ENCODE measurements at places on chromosomes 6 and 20.
A peak's percentile ranks its signal among the peaks of the same experiment; 100 is the strongest.

GRCh38 chr6:113122060-113122459, 735.1 kb upstream of the MARCKS start:
- no peak for DNase-seq

- DNase-seq = no peak
These were observed 114.2 kb downstream of the PSMB1 start for GRCh38 chr6:170438861-170439260.

GRCh38 chr6:111342913-111343312, 140.1 kb downstream of the REV3L start:
- DNase-seq = no peak

GRCh38 chr20:47117773-47118172, 223.1 kb downstream of the EYA2 start:
- DNase-seq = no peak

DNA sequence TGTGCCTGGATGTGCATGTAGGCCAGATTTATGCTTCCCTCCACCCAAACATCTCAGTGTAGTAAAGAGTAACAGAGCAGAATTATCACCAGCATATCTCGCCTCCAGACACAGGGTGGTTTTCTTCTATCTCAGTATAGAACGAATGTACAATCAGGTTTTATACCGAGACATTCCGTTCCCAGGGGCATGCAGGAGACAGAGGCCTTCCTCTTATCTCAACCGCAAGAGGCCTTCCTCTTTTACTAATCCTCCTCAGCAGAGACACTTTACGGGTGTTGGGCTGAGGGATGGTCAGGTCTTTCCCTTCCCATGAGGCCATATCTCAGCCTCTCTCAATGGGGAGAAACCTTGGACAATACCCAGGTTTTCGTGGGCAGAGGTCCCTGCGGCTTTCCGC, 36.4 kb upstream of the MC3R start:
- DNase-seq = no peak

DNA sequence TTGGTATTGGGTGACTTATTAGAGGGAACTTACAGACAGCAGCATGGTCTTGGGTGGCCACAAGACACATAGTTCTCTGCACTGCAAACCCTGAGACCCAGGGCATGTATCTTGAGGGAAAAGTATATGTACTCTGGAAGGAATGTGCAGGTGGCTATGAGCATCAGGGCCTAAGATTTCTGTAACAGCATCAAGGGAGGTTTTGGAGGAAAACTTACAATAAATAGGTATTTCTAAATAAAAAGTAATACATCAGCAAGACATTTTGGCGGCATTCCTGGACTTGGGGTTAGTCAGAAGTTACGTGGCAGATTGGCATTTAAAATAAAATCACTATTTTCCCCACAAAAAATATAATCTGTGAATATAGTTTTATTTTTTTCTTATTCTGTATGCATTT, 8.0 kb upstream of the STX7 start:
- DNase-seq = no peak

- DNase-seq = no peak
These were observed 9.7 kb downstream of the PTCHD4 start for GRCh38 chr6:48101290-48101689.

- DNase-seq = no peak
These were observed 190.3 kb downstream of the TAF4 start for GRCh38 chr20:61875221-61875885.

DNA sequence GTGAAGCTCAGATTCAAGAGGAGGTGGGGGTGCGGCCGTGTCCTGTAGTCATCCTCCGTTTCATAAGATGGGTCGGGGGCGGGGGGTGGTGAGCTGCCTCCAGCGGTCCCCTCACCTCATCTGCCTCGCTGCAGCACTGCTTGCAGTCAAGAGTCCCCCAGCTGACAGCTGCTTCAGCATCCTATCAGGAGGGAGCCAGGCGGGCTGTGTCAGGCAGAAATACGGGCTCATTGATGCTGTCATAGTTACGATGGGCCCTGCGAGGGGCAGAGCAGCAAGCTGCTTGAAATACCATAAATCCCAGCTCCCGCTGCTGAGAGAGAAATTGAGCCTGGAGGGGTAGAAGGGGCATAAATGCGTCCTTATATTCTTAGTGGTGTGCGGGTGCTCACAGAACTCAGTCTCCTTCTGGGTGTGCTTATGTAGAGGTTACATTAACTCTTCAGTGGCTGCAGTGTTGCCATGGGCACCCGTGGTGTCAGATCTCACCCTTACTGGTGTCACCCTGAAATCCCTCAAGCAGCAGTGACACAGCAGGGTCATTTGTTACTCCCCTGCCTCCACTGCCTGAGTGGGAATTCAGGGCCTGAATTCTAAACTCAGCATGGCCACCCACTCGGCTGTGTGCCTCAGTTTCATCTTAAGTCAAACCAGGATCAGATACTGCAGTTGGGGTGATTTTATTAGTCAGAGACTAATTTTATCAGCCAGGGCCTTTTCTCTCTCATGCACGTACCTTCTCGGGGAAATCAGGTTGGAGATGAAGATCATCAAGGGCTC, 21.8 kb downstream of the CCDC167 start:
- DNase-seq = no peak

GRCh38 chr6:90676516-90677300, 89.8 kb upstream of the MAP3K7 start:
- no peak for DNase-seq

DNA sequence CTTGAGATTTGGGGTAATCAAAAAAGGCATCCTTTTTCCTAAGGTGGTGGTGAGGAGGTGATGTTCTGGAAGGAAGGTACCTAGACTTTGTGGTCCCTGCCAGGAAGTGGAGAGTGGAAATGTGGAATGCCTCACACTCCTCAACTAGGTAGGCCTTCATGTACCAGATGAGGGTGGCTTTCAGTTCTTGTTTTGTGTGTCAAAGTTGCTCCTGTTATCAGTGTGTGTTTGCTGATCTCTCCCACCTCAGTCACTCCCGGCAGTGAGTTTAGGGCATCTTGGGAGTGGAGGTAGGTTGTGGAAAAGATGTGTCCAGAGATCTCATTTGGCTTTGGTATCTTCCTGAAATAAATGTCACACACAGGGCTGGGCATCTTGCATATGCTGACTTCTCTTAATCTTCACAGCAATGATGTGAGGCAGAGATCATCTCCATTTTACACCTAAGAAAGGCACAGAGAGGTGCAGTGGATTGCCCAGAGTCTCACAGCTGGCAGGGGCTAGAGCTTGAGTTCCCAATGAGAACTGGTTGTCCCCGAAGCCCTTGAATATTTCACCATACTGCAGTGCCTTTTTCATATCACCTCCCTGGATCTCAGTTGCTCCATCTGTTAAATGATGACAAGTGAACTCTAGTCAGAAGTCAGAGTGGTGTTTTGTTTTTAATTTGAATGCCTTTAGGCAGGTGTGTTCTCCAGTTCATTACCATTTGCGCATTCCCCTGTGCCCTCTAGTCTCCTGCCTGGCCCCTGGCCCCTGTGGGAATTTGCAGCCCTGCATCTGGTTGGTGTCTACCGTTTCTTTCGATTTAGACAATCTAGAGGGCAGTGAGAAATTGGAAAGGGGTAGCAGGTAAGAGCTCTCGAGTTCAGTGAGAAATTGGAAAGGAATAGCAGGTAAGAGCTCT, 2.9 kb downstream of the PKIG start:
- DNase-seq = no peak

DNA sequence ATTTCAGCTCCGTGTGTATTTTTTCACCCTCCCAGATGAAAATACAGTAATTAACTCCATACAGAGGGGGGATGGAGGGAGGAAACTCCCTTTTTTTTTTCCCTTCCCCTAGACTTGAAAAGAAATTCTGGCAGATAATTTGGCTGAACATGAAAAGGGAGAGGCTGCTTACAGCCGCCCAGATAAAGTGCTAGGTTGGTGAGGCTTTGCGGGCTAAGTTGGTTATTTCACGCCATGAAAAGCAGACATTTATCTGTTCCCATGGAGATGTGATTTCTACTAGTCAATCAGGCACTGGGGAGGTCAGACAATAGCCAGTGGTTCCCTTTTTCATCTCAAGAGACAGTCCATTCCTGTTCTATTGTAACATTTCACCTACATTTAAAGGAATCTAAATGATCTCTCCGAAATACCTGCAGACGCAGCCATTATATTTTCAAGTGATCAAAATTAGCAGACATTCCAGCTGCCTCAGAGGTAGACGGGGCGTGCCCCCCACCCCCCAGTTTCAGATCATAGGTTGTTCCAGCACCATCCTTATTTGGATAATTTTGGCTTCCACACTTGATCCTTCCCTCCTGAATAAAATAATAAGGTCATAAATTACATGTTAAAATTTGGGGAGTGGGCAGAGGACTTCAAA, 143.9 kb upstream of the ZNF217 start:
- DNase-seq = peak; percentile 41

GRCh38 chr6:89487864-89488263, 54.9 kb downstream of the ANKRD6 start:
- DNase-seq = no peak

GRCh38 chr6:91812596-91813274, 1225.9 kb upstream of the MAP3K7 start:
- no peak for DNase-seq

GRCh38 chr6:11616200-11616611, 78.7 kb downstream of the TMEM170B start:
- no peak for DNase-seq

DNA sequence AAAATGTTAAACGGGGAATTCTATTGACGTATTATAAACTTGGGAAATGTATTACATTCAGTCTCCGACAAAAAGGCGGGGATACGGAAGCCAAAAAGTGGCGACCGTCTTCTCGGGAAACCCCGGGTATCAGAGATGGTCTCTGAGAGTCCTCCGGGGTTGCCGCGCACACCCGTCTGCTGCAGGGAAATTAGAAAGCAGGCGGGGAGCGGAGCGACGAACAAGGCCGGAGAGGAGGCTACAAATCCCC, 1.5 kb downstream of the SALL4 start:
- DNase-seq = no peak

DNA sequence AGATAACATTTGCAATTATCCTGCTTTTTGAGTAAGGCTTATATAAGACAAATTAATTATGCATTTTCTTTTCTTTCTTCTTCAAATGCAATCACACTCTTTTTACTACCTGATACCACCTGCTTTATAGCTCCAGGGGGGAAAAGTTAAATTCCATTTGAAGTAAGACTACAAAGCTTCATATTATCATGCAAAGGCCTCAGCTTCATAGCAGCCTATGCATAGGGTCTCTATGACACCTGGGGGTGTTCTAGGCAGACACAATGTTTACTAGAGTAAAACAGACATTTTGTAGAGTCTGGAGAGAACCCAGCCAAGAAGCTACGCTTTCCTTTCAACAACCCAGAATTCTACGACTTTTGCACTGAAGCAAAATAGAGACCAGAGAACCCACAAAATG, 148.0 kb downstream of the MCHR2 start:
- no peak for DNase-seq

GRCh38 chr6:30795549-30796293, 51.4 kb upstream of the IER3 start:
- no peak for DNase-seq

DNA sequence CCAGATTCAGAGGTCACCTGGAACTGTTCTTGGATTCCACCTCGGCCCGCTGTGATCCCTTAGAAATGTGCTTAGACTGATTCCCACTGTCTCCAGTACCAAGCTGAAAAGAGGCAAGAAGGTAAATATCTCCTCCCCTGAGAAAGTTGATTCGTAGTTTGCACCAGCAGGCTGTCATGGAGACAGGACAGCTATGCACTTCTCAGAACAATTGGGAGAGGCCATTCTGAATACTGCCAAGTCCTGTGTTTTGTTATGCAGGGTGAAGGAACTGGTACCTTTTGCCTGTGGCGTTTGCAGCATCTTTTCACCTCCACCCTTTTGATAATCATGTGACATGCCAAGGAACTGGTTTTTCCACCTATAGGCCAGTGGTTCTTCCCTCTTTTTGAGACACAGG, 58.2 kb upstream of the RNGTT start:
- DNase-seq = no peak

GRCh38 chr6:157943249-157943963, 38.3 kb upstream of the SYNJ2 start:
- DNase-seq = no peak

- DNase-seq = no peak
These were observed 129.2 kb downstream of the TENT5A start for GRCh38 chr6:81623106-81623759.

DNA sequence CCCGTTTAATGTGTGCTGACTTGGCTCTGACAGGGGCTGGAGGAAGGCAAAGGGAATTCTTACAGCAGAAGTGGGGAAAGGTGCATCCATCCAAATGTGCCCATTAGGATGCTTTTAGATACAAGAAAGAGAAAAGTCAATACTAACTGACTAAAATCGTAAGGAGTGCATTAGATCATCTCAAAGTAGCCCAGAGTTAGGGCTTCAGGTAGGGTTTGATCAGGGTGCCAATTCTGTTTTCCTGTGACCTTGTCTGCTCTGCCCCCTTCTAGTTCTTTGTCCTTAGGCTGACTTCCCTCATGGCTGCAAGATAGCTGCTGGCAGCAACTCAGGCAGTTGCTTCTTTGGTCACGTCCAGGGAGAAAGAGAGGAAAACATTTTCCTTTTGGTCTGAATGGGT, 240.8 kb downstream of the CDC5L start:
- DNase-seq = no peak

- no peak for DNase-seq
These were observed 3.1 kb downstream of the SHPRH start for GRCh38 chr6:145960918-145961589.

DNA sequence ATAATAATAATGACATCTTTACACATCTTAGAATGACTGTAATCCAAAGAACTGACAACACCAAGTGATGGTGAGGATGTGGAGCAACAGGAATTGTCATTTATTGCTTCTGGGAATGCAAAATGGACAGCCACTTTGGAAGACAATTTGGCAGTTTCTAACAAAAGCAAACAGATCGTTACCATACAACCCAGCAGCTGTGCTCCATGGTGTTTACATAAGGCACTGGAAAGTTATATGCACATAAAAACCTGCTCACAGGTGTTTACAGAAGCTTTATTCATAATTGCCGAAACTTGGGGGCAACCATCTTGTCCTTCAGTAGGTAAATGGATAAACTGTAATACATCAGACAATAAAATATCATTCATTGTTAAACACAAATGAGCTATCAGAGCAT, 18.3 kb upstream of the ASF1A start:
- DNase-seq = no peak

- no peak for DNase-seq
These were observed 185.3 kb downstream of the OGFRL1 start for GRCh38 chr6:71473926-71474325.

DNA sequence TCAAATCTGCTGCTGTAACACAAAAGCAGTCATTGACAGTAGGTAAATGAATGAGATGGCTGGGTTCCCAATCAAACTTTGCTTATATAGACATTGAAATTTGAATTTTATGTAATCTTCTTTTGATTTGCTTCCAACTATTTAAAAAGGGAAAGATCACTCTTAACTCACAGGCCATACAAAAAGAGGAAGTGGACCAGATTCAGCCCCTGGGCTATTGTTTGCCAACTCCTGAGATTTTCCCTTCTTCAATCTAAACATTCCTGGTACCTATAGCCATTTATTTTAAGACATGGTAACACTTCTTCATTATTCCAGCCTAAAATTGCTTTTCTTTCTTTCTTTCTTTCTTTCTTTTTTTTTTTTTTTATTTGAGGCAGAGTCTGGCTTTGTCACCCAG, 260.6 kb downstream of the TFAP2A start:
- DNase-seq = no peak
